ENCODE measurements at places on chromosomes 11 and 22.
A peak's percentile ranks its signal among the peaks of the same experiment; 100 is the strongest.

DNA sequence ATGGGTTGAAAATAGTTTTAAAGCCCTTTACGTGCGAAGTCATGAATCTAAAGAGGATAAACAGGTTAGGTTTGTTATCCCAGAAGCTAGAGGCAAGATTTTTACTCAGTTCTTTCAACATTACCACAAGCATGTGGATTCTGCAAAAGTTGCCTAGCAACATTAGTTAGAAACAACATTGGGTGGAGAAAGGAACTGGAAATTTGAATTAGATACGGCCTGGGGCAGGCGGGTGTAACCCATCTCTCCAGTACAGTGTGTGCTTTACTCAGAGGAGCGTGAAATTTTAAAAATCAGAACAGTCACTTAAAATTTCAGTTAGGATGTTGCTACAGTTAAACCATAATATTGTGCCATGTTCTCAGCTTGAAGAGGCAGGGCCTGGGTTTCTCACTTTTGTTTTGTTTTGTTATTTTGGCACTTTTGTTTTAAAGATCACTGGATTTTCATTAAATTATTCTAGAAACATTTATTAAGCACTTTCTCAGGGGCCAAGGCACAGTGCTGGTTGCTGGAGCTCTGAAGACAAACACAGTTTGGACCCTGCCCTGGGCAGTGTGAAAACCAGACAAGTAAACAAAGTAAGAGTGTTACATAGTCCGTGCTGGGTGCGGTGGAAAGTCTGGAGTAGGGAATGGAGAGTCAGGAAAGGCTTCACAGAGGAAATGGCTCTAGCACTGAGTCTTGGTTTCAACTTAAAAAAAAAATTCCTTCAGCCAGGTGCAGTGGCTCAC lies 4.4 kb upstream of the WEE1 start:
- peak; percentile 65 for DNase-seq

DNA sequence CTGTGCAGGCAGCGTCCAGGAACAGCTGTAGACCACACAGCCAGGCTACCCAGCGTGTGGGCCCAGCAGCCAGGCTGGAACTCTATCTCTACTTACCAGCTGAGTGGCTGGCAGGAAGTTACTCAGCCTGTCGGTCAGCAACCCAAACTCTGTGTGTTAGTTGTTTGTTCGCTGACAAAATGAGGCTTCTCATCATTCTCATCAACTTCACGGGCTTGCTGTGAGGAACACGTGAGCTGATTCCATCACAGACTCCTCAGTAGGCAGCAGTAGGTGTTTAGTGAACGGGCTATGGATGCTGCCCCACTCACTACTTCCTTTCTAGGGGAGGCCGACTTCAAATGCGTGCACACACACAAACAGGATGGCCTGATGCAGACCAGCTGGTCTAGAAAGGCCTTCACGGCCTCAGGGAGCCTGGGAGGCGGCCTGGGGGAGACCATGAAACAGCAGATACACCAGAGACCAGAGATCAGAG lies 830 bp upstream of the SPDYC start:
- no peak for DNase-seq

DNA sequence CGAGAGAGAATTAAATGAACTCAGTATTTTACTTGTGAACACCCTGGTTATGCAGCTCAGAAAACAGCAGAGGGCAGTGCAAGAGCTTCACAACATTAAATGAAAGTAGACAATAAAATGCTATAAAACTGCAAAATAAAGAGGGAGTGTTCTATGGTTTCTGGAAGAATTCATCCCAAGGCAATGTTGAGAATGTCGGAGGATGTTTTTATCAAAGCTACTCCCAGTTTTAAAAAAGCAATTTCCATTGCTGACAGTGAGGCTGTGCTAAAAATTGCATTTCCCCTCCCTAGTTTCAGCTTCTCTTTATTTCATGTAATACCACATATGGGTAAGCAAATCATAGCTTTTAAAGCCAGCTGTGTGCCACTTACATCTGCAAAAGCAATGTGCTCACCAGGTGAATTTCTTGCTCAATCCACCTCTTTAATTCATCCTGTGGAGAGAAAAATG lies 296.8 kb downstream of the RAB38 start:
- DNase-seq: peak; percentile 24

DNA sequence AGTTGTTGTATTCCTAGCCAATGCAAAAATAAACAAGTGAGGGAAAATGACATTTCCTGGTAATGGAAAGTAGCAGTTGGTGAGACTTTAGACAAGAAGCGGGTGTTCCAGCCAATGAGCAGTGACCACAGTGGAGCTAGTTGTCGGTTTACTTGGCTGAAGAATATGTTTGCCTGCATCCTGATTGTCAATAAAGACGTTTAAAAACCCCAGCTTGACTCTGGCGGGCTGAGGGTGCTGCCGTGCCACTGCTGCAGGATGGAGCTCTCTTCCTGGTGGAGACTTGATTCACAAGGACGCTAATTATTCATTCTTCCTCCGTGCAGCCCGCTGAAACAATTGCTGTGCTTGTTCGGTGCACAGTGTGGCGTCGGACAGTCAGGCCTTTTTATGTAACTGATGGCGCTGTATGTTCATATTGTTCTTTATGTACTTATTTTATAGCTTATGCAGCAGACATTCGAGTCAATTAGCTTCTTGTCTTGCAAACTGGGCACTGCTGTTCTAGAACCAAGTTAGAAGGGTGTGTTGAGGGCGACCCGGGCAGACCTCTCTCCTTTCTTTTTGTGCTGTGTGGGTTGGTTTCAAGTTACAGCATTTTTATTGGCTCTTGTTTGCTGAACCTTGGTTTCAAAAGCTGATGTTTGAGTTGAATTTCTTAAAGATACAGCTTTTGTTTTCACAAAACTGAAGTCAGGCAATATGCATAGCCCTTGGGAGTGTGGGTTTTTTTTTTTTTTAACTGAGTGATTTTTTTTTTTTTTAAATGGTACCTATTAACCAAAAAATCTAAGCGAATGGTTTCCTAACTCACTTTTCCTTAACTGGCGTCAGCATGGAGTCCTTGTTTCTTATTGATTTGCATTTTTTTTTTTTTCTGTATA lies 153.9 kb downstream of the TEAD1 start:
- DNase-seq: no peak

GRCh38 chr11:8814209-8814922 lies 96.6 kb upstream of the AKIP1 start:
- DNase-seq: no peak

- no peak for DNase-seq
Measured at GRCh38 chr11:117062498-117062897, 35.7 kb downstream of the SIK3 start.

DNA sequence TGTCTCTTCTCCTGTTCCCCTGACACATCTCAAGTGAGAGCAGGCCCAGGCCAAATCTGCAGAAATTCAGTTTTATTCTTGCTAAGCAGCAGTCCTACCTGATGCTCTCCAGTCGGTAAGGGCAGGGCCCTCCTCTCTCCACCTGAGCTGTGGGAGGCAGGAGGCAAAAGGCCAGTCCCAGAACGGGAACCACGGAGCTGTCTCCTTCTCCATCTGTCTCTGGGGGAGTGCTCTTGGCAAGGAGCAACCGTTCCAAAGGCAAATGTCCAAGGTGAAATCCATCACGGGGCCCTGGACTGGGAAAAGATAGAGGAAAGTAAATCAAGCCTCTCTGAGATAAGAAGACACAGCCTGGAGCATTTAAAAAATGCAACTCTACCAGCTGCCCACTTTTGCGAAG lies 65.2 kb upstream of the CDON start:
- DNase-seq: no peak

- no peak for DNase-seq
Measured at GRCh38 chr11:111910676-111911562, 651 bp downstream of the CRYAB start.

- no peak for DNase-seq
Measured at GRCh38 chr11:65595131-65595530, 469 bp downstream of the KCNK7 start.

DNA sequence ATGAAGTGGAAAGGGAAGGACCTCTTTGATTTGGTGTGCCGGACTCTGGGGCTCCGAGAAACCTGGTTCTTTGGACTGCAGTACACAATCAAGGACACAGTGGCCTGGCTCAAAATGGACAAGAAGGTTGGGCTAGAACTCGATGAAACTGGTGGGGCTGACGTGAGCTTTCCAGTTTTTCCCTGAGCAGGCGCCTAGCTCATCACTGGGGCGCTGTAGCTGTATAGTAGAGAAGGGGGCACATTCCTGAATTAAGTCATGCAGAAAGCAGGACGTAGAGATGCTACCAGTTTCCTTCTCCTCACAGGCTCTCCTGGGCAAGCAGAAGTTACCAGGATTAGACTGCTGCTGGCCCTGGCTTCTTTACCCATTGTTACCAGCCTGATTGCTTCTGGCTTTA lies 33.3 kb downstream of the NF2 start:
- DNase-seq: no peak

DNA sequence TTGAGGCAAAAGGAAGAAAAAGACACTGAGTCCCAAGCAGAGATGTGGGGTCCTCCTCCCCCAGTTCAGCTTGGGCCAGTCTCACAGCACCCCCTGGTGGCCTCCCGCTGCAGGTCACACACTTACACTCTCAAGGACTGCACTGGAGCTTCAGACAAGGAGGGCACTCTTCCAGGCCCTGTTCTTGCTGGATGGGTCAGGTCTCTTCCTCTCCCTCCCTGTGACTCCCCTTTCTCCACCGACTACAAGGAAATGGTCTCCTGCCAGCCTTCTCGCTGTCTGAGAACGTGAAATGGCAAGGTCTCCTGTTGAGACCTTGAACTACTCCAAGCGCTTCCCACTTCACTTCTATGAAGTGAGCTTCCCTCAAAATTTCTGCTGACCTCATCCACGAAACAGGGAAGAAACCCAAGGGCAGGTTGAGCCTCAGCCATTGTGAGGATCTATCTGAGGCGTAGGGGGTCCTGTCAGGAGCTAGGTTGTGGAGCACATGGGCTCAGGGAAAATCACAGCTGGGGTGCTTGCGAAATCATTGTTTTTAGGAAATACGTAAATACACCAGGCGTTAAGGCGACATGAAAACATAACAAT lies 11.2 kb upstream of the IGLL1 start:
- no peak for DNase-seq

- DNase-seq: no peak
Measured at GRCh38 chr11:11777897-11778296, 63.9 kb upstream of the USP47 start.

GRCh38 chr22:30336752-30337460 lies 10.2 kb upstream of the TBC1D10A start:
- DNase-seq: no peak

- no peak for DNase-seq
Measured at GRCh38 chr11:120212259-120212878, 1.5 kb downstream of the OAF start.

DNA sequence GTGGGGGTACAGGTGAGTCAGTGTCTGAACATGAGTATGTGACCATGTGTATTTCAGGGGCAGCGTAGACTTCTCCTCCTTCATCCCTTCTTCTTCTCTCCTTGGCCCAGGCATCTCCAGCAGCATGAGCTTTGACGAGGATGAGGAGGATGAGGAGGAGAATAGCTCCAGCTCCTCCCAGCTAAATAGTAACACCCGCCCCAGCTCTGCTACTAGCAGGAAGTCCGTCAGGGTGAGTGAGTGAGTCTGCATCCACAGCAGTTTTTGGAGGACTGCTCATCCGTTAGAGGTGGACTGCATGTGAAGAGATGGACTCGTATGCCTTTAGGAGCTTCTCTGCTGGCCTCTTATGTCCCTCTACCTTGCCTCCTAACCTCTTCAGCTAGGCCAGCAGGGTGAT lies 15.6 kb downstream of the TUB start:
- DNase-seq: no peak

DNA sequence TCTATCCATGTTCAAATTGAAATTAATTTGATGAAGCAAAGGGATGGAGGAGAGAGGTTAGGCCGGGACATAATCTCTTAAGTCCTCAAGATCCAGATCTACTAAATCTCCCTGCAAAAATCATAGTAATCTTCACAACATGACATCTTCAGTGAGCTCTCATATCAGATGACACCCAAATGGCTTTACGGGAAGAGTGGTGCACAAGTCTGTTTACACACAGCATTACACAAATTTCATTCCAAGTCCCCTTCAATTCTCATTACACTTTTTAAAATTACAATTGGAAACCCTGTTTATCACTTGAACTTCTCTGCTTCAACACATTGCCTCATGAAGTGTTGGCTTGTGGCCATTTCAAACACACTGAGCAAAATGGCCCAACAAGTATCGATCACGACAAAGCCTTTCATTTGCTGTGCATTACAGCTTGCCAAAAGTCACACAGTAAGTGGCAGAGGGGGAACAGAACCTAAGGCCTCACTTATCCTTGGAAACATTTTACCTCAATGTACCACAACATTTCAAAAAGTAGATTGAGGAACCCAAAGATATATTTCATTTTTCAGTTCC lies 17.9 kb upstream of the TPH1 start:
- no peak for DNase-seq

- no peak for DNase-seq
Measured at GRCh38 chr11:12415342-12415966, 38.1 kb downstream of the PARVA start.

DNA sequence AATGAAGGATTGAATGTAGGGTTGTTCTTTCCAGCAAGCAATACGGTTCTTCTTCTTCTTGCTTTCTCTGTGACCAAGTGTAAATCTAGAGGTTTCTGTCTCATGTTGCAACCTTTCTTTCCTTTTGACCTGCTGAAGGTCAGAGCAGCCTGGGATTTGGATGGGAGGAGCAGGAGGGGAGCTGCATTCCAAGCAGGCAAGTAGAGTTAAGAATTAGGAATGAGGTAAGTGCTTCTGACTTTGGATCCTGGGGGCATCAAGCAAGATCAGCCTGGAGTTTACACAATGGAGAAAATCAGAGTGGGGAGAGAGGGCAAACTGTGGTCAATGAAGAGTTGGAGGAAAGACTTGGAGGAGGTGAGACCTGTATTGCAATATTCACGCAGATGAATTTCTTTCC lies 225.6 kb upstream of the ZBED5 start:
- no peak for DNase-seq

DNA sequence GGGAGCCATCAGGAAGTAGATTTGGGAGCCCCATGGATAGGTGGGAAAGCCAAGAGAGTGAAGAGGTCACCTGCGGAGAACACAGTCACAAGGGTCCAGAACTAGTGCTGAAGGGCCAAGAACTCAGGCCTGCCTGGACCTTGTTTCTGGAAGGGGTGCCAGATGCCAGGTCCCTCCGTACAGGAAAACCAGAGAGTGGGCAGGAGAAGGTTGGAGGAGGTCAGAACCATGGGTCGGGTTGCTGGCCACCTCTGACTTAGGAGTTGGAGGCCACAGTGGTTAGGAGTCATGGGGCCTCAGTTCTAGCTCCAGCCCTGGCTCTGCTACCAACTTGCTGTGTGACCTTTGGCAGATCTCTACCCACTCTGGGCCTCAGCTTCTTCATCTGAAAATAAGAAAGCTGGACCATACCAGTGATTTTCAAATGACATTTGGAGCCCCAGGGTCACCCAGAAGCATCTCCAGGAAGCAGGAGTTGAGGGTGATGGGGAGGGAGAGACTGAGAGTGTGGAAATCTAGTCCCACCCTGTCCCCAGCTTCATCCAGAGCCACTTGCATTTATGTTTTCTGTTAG lies 20.8 kb upstream of the TUB start:
- DNase-seq: no peak

DNA sequence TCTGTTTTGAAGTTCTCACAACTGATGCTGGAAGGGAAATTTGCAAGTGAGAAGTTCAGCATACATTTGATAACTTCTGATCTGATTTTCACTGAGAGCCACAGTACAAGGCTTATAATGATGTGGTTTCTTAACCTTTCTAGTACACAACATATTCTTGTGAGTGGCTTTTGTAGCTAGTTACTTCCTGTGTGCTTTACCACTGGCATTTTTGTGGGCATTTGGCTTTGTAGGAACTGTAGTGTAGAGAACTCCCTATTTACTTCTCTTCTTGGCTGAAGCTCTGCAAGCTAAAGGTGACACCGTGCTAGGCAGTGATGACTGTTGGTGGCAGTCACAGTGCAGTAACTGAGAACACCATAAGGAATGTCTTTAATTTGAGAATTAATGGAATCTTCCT lies 14.9 kb downstream of the USP47 start:
- no peak for DNase-seq
